ENCODE measurements at places on chromosomes 3 and 15.

DNA sequence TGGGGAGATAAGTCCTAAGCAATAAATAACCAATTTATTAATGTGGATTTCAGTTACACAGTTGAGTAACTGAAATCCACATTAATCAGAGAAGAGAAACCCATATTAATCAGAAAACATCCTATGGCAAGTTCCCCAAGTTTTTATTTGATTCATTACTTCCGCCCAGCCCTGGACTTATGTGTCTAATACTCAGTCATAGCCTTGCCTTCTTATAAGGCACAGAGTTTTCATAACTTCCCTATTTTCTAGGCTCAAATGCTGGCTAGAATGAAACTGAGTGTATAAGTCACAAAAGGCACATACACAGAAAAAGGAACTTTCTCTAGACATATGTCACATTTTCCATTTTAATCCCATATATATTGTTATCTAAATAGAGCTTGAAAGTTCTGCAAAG, 28.8 kb downstream of the CD47 start:
- DNase-seq = no peak

GRCh38 chr3:142929109-142929508, 34.4 kb downstream of the PAQR9 start:
- peak; percentile 14 for DNase-seq

GRCh38 chr15:100703032-100703578, 100.7 kb downstream of the ASB7 start:
- no peak for DNase-seq

- no peak for DNase-seq
Observed at GRCh38 chr3:127391436-127392155, 103.8 kb upstream of the PRR20G start.

- no peak for DNase-seq
Observed at GRCh38 chr3:117102426-117102825, 392.8 kb downstream of the TUSC7 start.

DNA sequence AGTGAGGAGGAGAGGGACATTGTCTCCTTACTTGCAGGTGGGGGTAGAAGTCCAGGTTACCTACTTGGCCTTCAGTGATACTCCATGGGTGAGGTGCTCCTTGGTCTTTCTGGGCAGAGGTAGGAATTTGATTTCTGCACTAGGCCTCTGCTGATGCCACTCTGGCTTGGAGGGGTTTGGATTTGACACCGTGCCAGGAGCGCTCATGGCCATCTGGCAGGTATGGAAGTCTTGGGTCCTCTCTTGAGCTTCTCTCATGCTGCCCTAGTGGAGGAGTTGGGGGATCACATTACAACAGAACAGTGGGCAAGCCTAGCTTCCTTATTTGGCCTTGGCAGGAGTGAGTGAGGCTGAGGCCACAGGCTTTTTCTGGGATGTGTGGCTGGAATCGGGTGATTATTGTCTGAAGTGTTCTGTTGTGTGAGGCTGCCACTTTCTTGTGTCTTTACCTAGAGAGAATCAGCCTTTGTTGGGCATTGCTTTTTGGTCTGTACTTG, 525.0 kb downstream of the GABRG3 start:
- DNase-seq = no peak

GRCh38 chr15:81257435-81257834, 60.8 kb downstream of the IL16 start:
- no peak for DNase-seq

GRCh38 chr3:196397941-196398340, 34.3 kb downstream of the UBXN7 start:
- DNase-seq = no peak

DNA sequence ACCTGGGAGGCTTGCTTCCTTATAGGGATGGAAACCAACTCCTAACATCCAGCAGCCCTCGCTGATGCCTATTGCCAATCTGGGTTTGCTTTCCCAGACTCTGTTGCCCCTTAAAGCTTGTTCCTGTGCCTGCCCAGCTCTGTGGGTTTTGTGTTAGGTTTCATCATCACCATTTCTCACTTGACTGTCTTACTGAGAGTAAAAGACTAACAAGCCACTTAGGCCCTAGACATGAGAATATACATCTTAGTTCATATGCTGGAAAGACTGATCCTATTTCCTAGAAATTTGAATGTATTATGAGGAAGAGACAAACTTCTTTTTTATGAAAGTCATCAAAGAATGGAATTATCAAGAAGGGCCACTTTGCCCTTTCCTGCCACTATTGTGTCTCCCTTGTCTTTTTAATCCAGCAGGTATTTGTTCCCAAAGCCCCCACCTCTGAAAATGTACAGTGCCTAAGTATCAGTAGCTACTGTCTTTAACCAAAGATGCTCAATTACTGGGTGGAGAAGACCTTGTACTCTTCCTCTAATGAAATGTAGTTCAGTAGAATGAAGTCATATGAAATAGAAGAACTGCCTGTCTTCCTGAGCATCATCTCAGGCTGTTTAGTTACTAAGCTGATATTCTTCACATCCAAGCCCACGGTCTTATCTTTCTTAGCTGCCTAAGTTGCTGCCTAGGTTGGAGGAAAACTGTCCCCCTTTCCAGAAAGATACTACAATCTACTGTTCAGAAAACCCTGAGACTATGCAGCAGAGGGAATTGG, 59.8 kb upstream of the ZPLD1 start:
- no peak for DNase-seq

DNA sequence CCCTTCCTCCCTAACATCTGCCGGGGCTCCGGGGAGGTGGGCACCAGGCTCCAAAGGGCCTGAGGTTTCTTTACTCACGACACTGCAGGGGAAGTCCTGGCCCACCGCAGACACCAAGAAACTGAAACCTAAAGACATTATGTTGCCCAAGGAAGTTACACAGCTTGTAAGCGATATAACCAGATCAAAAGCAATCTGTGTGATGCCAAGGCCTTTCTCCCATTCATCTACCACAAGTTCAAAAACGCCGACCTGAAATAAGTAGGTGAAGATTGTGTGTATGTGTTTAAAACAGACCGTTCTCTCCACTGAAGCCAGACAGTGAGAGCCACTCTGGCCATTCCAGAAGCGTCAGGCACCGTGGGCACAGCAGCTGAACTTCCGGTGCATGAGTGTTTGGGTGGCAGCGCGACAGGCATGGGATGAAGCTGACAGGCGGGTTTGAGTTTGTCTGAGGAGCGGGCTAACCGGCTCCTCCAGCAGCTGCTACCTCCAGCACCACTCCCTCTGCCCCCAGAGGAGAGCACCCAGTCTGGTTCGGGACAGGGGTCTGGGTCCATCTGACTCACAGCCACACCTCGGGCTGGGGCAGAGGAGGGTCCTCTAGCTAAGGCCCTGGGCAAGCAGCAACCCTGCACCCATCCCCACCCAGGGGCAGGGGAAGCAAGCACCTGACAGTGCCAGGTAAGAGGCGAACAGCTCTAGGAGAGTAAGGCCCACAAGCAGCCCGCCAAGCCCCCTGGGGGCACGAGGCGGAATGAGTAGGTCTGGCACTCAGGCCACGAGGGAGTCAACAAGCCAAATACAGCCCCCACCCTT, 1.3 kb downstream of the TNK2 start:
- DNase-seq = no peak

DNA sequence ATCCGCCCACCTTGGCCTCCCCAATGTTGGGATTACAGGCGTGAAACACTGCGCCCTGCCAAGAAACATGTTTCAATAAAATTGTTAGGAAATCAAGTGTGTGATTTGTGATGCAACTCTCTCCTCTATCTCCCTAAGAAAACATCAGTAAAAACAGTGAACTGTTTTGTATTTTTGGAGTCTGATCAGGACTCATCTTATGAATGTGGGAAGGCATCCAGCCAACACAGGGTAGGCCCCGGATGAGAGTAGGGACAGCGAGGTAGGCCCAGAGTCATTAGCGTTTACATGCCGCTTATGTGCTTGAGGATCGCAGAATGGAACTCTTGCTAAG, 884 bp upstream of the GLYCTK start:
- no peak for DNase-seq

DNA sequence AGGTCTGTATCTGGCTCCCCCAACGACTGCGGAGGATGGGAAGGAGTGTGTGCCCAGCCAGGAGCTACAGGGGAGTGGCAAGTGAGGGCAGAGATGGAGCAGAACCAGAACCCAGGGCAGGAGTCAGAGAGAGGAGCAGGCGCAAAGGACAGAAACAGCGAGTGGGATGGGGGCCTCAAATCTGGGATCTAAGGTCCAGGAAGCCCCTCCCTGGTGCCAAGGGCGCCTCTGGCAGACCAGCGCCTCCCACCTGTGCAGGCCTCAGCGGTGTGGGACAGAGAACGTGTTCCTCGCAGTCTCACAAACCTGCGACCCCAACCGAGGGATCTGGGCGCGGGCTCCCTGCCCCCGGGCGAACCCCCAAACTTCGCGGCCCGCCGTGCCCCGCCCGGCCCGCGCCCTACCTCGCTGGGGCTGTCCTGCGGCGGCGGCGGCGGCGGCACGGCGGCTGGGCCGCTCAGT, 301 bp downstream of the PCBP4 start:
- no peak for DNase-seq

DNA sequence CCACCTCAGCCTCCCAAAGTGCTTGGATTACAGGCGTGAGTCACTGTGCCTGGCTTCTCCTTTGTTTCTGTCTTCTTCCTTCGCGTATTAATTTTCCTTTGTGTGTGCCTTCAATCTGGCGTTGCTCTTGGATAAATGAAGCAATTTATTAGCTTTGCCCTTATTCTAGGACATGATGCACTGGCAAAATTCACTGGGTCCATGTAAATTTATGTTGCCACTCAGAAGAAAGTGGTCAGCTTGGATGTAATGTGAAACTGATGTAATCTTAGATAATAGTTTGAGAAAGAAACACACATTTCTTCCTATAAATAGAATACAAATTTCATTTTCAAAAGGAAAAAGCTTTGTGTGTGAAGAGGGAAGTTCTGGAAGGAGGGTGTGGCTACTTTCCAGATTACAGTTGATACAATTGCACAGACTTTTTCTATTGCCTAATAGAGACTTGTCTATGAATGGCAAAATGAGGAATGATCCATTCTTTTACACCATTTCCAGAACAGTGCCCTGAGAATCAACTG, 23.3 kb upstream of the ATP1B3 start:
- no peak for DNase-seq

GRCh38 chr3:178532476-178532875, 3.8 kb upstream of the KCNMB2 start:
- DNase-seq = peak; percentile 8

DNA sequence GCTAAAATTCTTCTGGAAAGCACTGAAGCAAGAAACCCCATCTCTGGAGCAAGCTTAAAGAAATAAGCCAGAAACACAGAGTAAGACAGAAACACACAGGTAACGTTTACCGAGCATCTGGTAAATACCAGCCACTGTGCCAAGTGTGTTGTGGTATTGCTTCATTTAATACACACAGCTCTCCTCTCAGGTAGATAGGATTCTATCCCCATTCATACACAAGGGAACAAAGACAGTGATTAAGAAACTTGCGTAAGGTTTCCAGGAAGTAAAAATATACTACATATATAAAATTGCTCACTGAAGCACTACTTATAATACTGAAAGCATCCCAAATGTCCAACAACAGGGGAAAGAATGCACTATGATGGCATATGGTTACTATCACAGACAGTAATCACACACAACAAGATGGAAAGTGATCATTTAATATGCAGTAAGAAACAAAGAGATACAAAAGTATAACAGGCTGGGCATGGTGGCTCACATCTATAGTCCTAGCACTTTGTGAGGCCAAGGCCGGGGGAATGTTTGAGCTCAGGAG, 27.5 kb downstream of the TAMM41 start:
- DNase-seq = no peak

DNA sequence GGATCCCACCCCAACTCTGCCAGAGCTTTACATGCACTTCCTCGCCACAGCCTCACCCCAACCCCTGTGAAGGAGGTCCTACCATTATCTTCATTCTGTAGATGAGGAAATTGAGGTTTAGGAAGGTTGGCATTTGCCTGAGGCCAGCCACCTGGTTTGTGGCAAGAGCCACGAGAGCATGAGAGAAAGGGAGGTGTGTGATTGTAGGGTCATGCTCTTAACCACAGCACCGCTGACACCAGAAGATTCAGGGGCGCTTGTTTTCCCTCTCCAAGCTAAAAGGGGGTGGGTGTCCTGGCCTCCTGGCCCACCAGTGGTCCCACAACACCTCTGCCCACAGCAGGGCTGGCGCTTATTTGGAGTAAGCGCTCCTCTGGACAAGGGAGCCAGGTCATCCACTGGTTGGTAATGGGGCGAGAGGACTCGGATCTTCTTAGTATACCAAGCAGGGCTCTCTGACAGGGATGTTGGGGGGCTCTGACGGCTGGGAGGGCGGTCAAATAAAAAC, 691 bp downstream of the RHCG start:
- DNase-seq = no peak

DNA sequence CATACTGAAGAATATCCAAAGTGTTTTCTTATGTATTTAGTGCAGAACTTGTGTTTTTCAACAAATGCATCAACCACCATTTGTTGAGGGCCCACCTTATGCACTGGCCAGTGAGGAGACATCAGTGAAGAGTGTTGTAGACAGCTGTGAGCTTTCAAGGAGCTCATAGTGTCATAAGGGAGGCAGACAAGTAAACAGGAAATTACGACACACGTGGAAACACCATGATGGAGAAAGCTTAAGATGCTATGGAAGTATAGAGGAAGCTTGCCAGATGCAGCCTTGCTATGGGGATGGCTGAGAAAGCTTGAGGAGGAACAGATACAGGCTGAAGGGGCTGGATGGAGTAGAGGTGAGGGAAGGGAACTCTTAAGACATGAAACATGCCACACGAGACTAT, 50.8 kb upstream of the PSMD6 start:
- DNase-seq = no peak
